Left forelimb (tissue), 1 donor: ENCODE measurements at places on chromosomes 7 and 10.

DNA sequence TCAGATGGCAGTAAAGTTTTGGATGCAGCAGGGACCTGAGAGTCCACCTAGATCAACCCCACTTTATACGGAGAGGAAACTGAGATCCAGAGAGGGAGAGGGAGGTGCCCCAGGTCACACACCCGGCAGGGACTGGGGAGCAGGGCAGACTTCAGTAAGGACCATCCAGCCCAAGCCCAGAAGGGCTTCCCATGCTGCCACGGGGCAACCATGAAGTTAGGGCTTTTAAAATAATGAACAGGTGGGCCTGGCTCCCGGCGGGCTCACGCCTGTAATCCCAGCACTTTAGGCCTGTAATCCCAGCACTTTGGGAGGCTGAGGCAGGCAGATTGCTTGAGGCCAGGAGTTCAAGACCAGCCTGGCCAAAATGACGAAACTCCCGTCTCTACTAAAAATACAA is 98.5 kb downstream of the HIP1 start:
- DNase-seq: no peak

DNA sequence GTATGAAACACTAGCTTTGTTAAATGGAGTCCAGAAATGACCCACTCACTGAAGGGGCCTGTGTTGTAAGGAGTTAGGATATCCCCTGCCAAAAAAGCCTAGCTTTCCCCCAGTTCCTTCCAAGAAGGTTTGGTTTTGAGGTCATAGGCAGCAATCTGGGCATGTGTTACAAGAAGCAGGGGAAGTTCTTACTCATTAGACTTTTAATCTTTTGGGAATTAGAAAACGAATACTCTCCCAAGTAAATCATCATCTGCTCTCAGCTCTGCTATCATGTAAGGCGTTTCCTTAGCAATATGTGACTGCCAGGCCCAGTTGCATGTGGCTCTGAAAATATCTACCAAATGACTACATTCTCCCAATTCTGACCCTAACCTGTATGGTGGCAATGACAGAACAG is 3.7 kb downstream of the NOD1 start:
- no peak for DNase-seq

DNA sequence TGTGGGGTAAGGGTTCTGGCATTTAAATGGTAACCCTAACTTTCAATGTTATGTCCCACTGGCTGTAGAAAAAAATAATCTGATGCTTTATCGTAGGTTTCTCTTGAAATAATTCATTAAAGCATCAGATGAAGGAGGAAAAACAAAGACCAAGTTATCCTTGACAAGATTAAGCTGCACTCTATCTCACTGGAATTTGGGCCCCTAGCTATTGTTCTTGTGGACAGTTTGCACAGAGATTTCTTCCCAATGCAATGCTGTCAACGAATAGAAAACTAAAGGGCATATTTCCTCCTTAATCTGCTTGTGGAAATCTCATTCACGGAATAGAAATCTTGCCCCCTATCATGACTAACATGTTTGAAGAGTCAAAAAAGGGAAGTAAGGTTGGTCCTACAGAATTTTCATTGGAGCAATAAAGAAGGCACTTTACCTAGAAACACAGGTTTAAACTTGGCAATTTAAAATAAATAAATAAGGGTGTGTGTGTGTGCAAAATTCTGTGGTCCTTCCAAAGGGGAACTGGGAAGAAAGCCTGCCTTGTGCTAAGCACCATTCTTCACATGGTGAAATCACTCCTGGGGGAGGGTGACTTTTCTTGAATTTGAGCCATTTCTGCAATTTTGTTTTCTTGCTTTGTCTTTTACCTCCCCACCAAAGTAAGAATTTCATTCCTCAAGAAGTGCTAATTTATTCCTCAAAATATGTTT is 242.8 kb downstream of the GLI3 start:
- no peak for DNase-seq

DNA sequence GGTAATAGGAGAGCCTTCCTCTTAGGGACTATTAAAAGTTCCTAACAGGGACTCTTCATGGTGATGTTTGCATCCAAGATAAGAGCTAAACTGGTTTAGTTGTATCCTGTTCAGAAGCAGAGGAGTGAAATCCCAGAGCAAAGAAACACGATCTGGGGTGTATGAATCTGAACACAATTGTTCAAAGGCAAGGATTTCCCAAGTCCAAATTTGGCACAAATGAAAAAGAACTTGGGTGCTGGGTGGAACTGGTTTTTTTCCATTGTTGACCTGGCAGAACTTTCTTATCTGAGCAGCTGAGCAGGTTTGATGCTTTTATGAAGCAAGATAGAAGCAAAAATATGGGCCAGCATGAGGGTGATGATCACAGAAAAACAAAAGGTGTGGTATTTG is 6.0 kb downstream of the AGFG2 start:
- no peak for DNase-seq

GRCh38 chr7:54986716-54987115 is 32.1 kb upstream of the EGFR start:
- DNase-seq: no peak

DNA sequence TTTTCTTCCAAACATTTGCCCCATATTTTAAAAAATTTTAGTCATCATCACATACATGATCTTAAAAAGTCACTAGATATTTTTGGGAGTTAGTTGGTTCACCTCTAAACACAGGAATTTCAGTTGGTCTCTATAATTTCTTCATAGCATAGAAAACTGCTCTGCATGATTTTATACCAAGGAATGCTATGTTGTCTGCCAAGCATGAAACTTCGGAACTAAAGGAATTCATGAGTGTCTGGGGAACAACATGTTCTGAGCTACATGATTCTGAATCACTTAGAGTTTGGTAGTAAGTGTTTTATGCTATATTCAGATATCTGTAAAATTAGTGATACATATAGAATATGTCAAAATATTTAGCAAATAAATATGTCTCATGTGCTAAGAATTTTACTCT is 957.8 kb downstream of the GATA3 start:
- no peak for DNase-seq

DNA sequence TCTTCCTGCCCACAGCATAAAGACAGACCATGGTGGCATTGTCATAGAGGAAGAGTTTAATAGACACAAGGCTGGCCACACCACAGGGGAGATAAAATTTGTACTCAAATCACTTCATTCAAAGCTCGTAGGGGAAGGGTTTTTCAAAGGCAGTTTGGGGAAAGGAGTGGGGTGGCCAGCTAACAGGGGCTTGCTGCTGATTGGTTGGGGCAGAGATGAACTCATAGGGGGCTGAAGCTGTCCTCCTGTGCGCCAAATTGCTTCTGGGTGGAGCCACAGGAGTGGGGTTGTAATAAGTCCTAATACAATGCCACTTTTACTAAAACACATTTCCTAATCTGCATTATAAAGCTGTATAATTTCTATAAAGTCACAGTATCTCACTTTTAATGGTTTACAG is 22.5 kb downstream of the PDZD8 start:
- DNase-seq: no peak

GRCh38 chr7:140074780-140075179 is 12.0 kb upstream of the PARP12 start:
- DNase-seq: no peak

DNA sequence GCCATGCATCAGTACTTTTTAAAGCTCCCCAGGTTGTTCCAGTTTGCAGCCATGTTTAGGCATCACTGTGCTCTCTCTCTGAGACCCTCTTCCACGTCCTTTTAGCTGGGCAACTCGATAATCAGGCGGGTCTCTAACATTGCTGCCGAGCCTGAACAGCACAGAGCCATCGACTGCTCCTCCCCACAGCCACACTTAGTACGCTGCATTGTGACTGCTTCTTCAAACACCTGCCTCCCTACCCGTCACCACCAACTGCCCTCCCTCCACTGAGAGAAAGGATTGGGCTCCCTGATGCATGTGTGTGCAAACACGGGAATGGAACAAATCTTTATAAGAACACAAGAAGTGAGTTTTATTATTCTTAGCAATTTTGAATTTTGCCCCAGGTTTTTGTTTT is 11.4 kb upstream of the TACR2 start:
- DNase-seq: no peak

DNA sequence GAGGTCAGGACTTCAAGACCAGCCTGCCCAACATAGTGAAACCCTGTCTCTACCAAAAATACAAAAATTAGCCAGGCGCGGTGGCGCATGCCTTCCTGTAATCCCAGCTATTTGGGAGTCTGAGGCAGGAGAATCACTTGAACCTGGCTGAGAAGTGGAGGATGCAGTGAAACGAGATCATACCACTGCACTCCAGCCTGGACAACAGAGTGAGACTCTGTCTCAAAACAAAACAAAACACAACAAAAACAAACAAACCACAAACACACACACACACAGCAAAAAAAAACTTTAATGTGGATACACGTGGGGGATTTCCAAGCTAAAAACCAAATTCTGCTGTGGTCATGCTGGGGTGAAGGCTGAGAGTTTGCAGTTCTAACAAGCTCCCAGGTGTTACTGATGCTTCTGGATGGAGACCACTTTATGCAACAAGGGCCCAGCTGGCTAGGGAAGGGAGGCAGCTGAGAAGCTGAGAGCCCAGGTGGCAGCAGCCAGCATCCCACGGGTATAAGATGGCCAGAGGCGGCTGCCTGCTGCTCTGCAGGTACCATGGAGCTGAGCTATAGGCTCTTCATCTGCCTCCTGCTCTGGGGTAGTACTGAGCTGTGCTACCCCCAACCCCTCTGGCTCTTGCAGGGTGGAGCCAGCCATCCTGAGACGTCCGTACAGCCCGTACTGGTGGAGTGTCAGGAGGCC is at the start of gene ZP3:
TSS of gene ZP3 (plus strand) at position 538 of the 699 bp plus-strand sequence. CDS start at position 553, 15 bp downstream.
- no peak for DNase-seq

- DNase-seq: no peak
Observed at GRCh38 chr7:47247132-47247531, 334.8 kb downstream of the TNS3 start.

GRCh38 chr10:31207636-31208035 is 111.4 kb upstream of the ZEB1 start:
- DNase-seq: no peak

DNA sequence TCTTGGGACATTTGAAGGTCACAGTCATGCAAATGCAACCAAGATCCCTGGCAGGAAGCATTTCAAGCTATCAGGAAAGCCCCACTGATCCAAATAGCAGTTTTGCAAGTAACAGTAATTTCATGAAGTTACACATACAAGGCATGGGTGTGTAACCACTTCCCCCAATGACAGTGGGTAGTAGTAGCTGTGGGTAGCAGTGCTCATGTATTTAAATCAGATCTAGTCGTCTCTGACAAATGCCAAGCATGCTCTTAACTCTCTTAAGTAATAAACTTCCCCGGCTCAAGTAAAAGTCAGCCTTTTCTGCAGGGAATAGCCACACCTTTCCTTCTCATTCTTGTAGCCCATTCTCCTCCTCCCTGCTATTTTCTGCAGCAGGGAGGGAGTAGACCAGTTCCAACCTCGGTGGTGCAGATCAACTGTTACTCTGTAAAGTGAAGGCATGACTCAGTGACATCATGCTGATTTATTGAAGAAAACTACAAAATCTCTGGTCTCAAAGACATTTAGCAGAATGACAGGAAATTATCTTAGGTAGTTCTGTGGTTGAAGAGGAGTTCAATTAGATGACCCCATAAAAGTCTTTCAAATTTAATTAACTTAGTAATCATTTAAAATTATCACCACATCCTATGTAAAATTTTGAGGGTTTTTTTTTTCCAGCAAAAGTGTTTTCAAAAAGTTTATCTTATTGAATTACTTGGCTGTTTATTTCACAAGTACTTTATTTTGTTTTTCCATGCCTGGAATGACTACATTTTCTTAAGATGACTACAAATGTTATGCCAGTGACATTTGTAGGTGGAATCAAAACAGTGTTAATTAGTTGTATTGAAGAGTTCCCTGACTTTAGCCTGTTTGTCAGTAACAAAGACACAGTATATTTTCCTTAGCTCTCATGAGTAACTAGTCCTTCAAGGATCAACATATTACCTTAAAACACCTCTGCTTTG is 568.3 kb downstream of the INHBA start:
- DNase-seq: no peak

GRCh38 chr10:107427016-107427415 is 262.5 kb upstream of the SORCS1 start:
- DNase-seq: no peak

DNA sequence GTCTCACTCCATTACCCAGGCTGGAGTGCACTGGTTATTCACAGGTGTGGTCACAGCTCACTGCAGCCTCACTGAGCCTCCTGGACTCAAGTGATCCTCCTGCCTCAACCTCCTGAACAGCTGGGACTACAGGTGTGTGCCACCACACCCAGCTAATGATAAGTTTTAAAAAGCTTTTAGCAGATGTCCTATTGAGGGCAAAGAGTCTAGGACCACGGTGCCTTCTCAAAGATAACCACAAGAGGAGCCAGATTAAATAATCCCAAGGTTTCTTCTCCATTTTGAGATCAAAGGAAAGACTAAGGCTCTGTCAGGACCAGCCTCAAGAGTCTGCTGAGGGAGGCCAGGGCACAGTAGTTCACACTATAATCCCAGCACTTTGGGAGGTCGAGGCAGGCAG is 4.7 kb downstream of the ATP5MF start:
- DNase-seq: no peak

DNA sequence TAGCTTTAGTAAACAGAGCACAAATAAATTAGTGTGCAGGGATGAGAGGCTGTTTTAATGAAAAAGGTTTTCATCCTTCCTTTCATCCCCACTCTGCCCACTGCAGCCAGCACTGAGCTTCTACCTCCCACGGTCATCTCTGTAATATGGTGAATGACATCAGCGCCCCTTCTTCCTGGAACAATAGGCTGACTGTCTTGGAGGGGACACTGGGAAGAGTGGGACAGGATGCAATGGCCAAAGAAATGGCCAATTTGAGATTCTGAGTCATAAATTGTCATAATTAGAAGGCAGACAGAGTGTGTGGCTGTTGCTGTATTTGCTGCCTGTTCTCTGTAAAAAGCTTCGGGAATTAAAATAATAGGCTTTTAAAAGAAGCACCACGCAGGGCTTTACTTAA is 126.7 kb upstream of the CALN1 start:
- DNase-seq: no peak

- no peak for DNase-seq
Observed at GRCh38 chr7:5598261-5598761, 174.7 kb upstream of the TNRC18 start.

- no peak for DNase-seq
Observed at GRCh38 chr10:105973360-105973759, 1191.1 kb downstream of the SORCS1 start.

GRCh38 chr7:157431951-157432540 is 95.2 kb downstream of the DNAJB6 start:
- peak; percentile 63 for DNase-seq

DNA sequence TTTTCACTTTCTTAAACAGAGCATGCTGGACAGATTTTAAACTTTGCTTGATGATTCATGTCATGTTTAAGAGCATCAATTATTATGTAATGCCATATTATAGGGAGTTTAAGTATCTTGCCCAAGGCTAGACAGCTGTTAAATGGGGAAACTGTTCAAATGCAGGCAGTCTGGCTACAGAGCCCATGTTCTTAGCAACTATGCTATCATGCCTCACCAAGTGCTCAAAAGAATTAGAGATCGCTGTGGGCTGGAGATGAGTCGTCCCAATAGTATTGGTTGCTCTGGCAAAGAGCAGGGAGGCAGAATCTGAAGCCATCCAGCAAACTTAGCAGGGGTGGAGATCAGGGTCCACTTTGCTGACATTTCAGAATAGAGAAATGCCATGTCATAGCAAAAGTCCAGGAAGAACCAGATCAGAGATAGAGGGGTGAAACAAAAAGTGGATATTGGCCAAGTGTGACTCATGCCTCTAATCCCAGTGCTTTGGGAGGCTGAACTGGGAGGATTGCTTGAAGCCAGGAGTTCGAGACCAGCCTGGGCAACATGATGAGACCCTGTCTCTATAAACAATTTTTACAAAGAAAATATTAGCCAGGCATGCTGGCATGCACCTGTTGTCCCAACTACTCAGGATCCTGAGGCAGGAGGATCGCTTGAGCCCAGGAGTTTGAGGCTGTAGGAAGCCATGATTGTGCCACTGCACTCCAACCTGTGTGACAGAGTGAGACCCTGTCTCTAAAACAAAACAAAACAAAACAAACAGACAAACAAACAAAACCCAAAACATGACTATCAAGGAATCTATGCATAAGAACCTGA is 57.8 kb downstream of the BAMBI start:
- no peak for DNase-seq
